ENCODE measurements at places on chromosomes 2 and 18.

DNA sequence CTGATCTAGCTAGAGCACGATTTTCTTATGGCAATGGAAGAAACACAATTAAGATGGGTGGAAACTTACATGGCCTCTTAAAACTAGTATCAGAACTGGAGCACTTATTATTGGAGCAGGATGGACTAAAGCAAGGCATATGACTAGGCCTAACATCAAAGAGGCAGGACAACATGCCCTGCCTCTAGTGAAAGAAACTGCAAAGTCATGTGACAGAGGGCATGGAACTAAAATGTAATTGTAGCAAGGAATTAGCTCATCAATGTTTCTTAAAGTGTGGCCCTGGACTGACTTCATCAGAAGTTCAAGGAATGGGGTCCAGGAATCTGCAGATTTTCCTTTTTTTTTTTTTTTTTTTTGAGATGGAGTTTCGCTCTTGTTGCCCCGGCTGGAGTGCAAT is 5.3 kb upstream of the EIF2AK3 start:
- no peaks in the 10 kb centered on the region for H3K36me3 ChIP-seq
- H3K4me3 ChIP-seq, result no peak overlapping the region
- H3K27ac ChIP-seq, result no peak overlapping the region
- no peaks in the 10 kb centered on the region for H3K27me3 ChIP-seq

- no peak overlapping the region for H3K27ac ChIP-seq
- H3K4me3 ChIP-seq, result no peak overlapping the region
- DNase-seq, result no peak
- H3K36me3 ChIP-seq, result no peaks in the 10 kb centered on the region
Measured at GRCh38 chr18:40210696-40211095, 1744.3 kb upstream of the PIK3C3 start.

DNA sequence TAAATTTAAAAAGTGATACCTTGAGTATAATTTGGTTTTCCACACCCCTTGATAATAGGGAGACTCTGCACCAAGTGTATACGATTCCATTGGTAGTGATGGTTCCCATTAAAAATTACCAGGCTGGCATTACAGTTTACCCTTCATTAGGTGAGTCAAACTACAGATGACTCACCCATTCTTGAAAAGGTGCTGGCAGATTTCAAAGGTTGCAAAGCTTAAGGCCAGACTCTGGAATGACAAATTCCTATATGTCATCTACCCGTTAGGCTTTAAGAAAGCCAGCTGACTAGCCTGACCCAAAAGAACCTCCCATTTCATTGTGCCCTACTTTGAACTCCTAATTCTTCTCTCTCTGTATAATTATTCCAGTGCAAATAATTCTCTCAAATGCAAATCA is 124.4 kb downstream of the LRRTM4 start:
- no peak overlapping the region for H3K4me3 ChIP-seq
- DNase-seq, result no peak
- no peaks in the 10 kb centered on the region for H3K27me3 ChIP-seq
- no peaks in the 10 kb centered on the region for H3K36me3 ChIP-seq

DNA sequence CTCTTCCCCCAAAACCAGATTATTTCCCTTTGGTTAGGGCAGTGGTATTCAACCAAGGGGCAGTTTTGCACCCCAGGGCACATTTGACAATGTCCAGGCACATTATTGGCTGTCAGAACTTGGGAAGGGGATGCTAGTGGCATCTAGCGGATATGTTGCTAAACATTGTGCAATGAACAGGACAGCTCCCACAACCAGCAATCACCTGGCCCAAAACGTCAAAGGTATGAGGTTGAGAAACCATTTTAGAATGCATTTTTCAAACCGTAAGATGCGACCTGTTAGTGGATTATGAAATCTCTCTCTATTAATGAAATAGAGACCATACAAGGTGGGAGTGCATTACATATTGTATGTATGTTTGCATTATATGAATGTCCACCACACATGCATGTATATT is 54.2 kb downstream of the CD8B2 start:
- H3K27me3 ChIP-seq, result no peaks in the 10 kb centered on the region
- no peaks in the 10 kb centered on the region for H3K4me1 ChIP-seq
- H3K27ac ChIP-seq, result no peak overlapping the region
- H3K4me3 ChIP-seq, result no peak overlapping the region
- no peak for DNase-seq

- no peaks in the 10 kb centered on the region for H3K4me1 ChIP-seq
- DNase-seq, result no peak
- H3K27me3 ChIP-seq, result no peaks in the 10 kb centered on the region
- H3K36me3 ChIP-seq, result no peaks in the 10 kb centered on the region
- H3K27ac ChIP-seq, result no peak overlapping the region
- no peak overlapping the region for H3K4me3 ChIP-seq
Measured at GRCh38 chr2:175187378-175187777, 5.9 kb upstream of the ATP5MC3 start.

GRCh38 chr2:24214880-24215279 is 40.0 kb downstream of the FAM228A start:
- no peaks in the 10 kb centered on the region for H3K27me3 ChIP-seq
- no peak overlapping the region for H3K27ac ChIP-seq
- no peak for DNase-seq
- no peak overlapping the region for H3K4me3 ChIP-seq
- peaks cover 24% of the 10 kb centered on the region for H3K36me3 ChIP-seq
- H3K4me1 ChIP-seq, result no peaks in the 10 kb centered on the region

DNA sequence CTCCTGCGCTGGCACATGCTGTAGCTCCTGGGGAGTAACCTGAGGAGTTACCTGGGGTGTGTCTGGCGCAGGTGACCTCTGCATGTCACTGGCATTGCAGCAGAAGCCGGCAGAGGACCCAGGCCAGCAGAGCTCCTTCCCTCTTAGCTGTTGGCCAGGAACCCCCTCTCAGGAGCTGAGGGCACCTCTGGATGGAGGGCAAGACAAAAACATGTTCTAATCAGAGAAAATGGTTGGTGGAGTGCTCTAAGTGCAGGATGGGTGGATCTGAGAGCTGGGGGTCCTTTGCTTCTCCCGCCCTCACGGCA is 44.9 kb upstream of the SNTG2 start:
- no peaks in the 10 kb centered on the region for H3K27me3 ChIP-seq
- H3K4me3 ChIP-seq, result no peak overlapping the region
- no peak overlapping the region for H3K27ac ChIP-seq

GRCh38 chr18:7572822-7573221 is 5.7 kb downstream of the PTPRM start:
- DNase-seq, result no peak
- H3K27me3 ChIP-seq, result no peaks in the 10 kb centered on the region
- H3K4me1 ChIP-seq, result peaks cover 19% of the 10 kb centered on the region
- H3K4me3 ChIP-seq, result peak overlapping the region; percentile 60
- peak overlapping the region; percentile 66 for H3K27ac ChIP-seq

DNA sequence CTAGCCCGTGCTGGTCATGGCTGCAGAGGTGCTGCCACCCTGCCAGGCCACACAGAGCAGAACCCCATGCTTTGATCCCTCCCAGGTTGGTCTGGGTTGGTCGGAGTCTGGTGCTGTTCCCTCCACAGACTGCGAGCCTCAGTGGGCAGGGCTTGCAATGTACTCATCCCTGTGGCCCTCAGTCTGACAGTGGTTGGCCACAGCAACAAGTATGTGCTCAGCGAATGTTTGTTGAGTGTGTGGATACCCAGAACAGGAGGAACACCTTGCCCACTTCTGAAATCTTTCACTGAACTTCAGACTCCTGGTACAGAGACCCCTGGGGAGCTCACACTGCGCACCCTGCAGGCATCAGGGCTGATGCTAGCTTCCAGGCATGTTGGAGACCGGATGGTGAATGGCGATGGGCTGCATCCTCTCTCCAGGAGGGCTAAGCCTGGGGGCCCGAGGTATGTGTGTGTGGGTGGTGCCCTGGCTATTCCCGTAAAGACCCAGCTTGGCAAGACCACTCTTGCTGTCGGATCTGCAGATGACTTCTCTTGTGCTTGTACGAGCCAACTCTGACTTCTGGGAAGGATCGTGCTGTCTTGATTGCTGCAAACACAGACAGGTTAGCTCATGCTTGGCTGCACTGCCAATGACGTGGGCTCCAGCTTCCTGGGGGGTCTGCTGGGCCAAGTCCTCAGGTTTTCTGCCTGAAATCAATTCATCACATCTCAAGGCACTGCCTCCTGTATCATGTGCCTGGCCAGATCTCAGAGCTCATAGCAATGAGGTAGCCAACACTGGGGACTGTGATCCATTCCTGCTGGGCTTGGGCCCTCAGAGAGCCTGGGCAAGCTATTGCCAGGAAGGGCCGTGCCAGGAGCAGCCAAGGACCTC is 43.7 kb downstream of the RHOB start:
- H3K27ac ChIP-seq, result no peak overlapping the region
- no peaks in the 10 kb centered on the region for H3K36me3 ChIP-seq
- no peaks in the 10 kb centered on the region for H3K27me3 ChIP-seq
- no peak overlapping the region for H3K4me3 ChIP-seq
- DNase-seq, result peak; percentile 18

- peaks cover 65% of the 10 kb centered on the region for H3K36me3 ChIP-seq
- H3K27me3 ChIP-seq, result no peaks in the 10 kb centered on the region
- no peaks in the 10 kb centered on the region for H3K4me1 ChIP-seq
- no peak for DNase-seq
Measured at GRCh38 chr2:216426166-216426777, 14.0 kb downstream of the SMARCAL1 start.

Measured in thoracic aorta (tissue), 2 donors.